ENCODE measurements at places on chromosomes 2 and 18.

GRCh38 chr2:113777371-113777770, 20.9 kb upstream of the SLC35F5 start:
- no peak for DNase-seq

- no peak for DNase-seq
Measured at GRCh38 chr2:230909841-230910545, 15.0 kb downstream of the GPR55 start.

GRCh38 chr2:224198436-224198835, 159.3 kb upstream of the SERPINE2 start:
- no peak for DNase-seq

DNA sequence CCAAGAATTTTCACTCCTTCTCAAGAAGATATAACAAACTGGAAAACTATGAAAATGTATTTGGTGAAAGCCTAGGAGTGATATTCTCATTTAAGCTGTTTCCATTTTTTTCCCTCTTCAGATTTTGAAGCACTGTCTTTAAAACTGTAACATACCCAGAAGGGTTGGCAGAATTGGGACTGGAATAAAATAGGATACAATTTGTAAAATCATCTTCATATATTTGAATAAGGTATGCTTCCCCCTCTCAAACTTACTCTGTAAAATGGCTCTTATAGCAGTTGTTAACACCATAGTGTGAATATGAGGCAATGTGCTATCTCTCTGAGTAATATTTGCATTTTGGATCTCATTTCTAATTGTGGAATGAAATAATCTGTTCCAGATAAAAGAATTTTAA, 676.4 kb downstream of the ARHGAP15 start:
- no peak for DNase-seq

DNA sequence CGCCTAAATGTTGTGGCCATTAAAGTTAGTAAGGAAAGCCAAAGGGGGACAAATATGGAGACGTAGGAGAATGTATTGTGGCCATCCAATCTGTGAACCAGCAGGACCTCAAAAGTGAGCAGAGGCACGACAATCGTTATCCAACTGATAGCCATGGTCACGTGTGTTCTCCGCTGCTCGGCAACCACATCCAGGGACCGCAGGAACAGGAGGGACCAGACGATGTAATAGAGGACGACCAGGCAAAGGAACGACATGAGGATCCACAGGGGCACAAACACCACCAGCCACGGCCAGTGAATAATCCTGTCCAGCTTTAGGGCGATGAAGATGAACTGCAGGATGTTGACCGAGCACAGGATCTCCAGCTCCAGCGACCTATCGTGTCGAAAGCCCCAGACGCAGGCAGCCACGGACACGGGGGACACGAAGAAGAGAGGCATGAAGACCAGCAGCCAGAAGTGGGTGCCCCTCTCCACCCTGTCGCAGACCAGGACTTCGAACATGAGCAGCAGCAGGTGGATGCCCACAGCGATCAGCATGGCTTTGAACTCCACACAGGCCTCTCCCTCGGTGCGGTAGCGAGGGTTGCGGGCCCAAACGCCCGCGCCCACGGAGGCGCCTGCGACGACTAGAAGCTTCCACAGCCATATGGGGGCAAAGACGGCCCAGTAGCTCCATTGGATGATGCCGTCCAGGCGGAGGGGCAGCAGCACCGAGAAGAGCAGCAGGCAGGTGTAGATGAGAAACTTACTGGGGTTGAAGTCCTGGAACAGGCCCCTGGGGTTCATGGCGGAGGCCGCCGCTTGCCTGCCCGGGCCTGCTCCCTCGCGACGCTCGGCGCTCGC, 790 bp downstream of the TMEM185B start:
- no peak for DNase-seq

GRCh38 chr2:66186537-66186936, 248.4 kb upstream of the MEIS1 start:
- DNase-seq, result no peak

All from T-helper 9 cell (primary cell).